T-helper 17 cell (primary cell): ENCODE measurements at places on chromosomes 12 and 14.

GRCh38 chr12:718756-719102 lies 33.6 kb upstream of the WNK1 start:
- DNase-seq: no peak

DNA sequence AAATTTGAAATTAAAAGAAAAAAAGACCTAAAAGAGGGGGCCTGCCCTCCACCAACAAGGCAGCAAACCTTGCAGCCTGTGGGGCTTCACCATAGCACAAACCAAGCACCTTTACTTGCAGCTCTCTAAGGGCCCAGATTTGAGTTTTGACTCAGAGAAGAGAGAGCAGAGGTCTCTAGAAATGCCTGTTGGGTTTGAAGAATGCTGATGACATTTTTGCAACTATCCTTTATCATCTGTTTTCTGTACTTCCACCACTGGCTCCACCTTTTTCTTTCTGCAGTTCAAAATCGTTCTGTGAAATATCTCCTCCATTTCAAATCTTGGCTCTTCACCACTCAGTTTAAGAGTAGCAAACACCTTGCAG lies 83.8 kb upstream of the HMGA2 start:
- DNase-seq: no peak

- DNase-seq: no peak
Observed at GRCh38 chr12:56988207-56988739, 18.1 kb downstream of the ZBTB39 start.

DNA sequence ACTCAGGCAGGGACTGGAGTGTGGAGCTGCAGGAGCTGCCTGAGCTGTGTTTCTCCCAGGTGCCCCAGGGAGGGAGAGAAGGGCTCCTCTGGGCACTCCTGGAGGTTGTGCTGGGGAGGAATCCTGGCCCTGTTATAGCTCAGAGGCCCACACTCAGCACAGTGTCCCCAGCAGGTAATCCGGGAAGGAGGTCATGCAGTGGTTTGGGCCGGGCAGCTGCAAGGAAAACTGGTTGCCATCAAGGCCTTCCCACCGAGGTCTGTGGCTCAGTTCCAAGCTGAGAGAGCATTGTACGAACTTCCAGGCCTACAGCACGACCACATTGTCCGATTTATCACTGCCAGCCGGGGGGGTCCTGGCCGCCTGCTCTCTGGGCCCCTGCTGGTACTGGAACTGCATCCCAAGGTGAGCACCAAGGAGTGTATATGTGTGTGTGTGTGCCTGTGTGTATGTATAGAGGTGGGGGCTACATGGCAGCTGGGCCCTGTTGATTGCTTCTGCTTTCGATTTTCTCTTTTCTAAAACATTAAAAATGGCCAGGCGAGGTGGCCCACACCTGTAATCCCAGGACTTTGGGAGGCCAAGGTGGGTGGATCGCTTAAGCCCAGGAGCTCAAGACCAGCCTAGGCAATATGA lies 2.0 kb downstream of the AMHR2 start:
- DNase-seq: no peak

- DNase-seq: no peak
Observed at GRCh38 chr14:56215180-56215579, 97.0 kb downstream of the PELI2 start.
